Myocyte (in vitro differentiated cells): ENCODE measurements at places on chromosomes 2 and 18.

GRCh38 chr18:78902795-78903435, 76.7 kb upstream of the SALL3 start:
- no peak for DNase-seq

- DNase-seq: no peak
These were observed 18.3 kb downstream of the TTC32 start for GRCh38 chr2:19883486-19883885.

GRCh38 chr2:10752236-10752635, 30.8 kb downstream of the ATP6V1C2 start:
- no peak for DNase-seq

DNA sequence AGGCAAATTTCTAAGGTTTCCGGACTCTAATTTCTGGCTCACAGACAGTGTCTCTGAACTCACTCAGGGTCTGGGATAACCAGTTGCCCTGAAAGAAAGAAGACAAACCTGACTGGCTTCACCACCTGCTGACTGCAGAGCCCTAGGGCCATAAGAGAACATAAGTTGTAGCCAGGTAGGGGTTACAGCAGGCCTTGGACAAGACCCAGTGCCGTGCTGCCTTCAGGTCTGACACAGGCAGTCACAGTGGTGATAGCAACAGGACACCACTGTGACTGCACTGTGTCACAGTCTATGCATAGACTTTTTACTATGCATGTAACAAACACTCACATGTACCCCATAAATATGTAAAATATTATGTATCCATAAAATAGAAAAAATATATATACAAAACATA, 508.5 kb downstream of the PID1 start:
- DNase-seq: no peak

DNA sequence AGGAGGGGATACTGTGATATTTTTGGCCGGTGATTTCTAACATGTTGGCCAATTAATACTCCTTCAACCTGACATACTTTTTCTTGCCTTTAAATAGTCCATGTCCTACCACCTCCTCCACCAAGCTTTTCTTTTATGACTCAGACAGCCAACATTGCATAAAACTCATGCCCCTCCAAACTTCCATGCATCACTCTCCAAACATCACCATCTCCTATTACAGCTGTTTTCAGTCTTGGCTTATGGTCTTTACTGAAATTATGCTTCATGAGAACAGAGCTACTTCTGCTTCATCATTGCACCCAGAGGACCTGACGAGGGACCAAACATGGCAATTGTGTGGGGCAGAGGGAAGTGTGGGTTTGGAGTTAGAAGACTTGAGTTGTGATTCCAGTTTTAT, 305.4 kb downstream of the LPIN1 start:
- peak; percentile 46 for DNase-seq

DNA sequence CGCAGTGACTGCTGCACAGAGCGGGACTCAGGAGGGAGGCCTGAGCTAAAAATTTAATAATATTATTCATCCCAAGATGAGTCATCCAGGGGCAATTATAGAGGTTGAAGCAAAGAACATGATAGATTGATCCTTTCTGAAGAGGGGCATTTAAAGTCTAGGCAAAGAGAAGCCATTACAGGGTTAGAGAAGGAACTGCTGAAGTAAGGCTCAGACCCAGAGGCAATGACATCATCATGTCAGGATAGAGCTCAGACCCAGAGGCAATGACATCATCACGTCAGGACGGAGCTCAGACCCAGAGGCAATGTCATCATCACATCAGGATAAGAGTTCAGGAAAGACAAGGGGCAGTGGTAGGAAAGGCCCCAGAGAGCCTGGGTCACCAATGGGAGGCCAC, 184.0 kb downstream of the TMEM18 start:
- no peak for DNase-seq

GRCh38 chr18:60978338-60978737, 354.9 kb upstream of the CDH20 start:
- DNase-seq: peak; percentile 52

- peak; percentile 96 for DNase-seq
These were observed 22.4 kb upstream of the CCBE1 start for GRCh38 chr18:59719544-59720181.

GRCh38 chr2:184596819-184597411, 1.4 kb upstream of the ZNF804A start:
- DNase-seq: peak; percentile 1

GRCh38 chr18:52222211-52222610, 117.8 kb upstream of the DCC start:
- no peak for DNase-seq

DNA sequence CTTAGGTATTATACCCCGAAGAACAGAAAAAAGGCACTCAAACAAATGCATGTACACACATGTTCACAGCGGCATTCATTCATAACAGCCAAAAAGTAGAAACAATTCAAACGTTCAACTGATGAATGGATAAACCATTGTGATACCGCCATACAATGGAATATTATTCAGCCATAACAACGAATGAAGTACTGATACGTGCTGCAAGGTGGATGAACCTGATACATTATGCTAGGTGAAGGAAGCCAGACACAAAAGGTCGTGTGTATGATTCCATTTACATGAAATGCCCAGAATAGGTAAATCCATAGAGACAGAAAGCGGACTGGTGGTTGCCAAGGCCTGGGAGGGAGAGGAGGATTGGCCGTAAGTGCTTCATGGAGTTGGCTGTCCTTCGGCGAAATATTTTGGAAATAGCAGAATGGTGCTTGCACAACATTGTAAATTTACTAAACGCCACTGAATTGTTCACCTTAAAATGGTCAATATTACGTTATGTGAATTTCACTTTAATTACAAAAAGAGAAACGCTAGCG, 750 bp upstream of the RMP24 start:
- DNase-seq: no peak

GRCh38 chr2:150477347-150477746, 10.1 kb downstream of the RND3 start:
- no peak for DNase-seq

DNA sequence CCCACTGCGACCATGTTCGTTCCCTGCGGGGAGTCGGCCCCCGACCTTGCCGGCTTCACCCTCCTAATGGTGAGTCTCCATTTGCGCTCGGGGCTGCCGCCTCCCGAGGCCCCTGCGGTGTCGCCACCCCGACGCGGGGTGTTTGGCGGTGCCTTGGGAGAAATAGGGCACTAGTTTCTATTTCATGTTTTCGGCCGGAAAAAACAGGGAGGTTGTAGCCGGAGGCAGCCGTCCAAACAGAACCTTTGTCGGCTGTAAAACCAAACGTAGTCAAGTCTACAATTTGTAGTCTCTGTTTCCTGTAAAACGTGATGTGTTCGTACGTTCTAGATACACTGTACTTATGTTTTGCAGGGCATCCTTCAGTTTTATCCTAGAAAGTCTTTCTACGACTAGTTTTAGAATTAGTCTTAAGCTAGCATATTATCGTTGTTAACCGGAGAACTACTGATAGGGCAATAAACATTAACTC, 290 bp downstream of the PSMG2 start:
- DNase-seq: no peak

DNA sequence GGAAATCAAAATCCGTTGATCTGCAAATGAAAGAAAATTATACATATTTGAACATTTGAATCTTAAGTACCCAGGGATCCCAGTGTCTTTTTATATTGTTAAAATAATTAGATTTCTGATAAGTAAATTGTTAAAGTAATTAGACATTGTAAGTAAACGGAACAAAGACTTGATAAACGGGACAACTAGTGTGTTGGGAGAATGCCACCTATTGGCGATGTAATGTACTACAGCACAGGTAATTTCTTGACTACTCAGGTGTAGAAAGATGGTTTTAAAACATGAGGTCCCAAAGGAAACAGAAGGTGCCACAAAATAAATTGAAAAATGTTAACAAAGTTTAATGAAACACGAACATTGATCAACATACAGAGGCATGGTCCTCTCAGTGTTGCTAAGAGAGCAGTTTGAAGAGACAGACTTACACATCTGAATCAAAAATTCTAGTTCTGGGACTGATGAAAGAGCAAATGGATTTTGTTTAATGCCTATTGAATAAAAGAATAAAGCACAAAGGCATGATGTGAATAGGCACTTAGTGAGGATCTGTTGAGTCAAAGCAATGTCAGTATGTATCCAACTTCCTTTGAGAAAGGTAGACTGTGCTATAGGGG, 103.4 kb upstream of the RASGRP3 start:
- peak; percentile 24 for DNase-seq

DNA sequence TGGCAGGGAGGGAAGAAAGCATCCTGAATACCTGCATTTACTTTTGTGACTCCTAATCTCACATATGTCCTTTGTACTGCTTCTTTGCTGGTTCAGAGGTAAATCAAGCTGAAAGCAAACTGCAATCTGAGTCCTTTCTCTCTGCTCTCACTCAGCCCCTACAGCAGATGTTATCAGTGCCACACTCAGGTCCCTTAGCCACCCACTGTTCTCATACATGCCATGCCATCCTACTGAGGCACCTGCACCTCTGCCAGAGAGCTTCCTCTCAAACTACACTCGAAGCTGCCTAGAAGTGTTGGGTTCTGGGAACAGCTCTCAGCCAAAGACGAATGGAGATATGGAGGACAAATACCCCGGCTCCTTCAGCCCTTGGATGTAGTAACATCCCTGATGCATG, 244.5 kb downstream of the TXNL1 start:
- DNase-seq: no peak

- DNase-seq: no peak
These were observed 162.1 kb downstream of the CD8B2 start for GRCh38 chr2:106649306-106649705.

- DNase-seq: no peak
These were observed 42.6 kb downstream of the EDAR start for GRCh38 chr2:108946442-108946841.

DNA sequence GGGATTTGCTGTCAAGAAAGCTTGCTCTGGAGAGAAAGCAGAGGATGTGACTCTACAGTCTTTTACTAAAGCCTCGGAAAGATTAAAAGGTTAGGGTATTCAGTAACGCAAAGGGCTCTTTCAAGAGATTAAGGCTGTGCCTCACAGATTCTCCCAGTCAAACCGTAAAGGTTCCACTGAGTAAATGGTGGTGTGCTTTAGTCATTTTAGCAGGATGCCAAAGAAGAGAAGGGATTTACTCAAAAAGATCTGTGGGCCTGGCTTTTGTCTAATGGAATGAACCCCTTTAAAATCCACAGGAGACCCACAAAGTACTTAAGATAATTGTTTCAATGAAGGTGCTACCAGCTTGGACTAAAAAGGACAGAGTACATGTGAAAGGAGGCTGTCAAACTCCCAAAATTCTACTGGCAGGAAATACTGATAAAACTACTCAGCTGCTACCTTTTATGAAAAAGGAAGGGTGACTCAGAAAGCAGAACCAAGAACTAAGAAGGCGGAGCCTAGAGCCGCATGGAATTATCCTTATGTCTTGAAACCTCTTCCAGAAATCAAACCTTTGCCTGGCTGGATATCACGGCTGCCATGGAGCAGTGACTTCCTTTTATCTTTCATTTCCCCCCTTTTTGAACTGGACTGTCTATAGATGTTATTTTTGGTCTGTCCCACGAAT, 670.2 kb upstream of the ZEB2 start:
- no peak for DNase-seq

DNA sequence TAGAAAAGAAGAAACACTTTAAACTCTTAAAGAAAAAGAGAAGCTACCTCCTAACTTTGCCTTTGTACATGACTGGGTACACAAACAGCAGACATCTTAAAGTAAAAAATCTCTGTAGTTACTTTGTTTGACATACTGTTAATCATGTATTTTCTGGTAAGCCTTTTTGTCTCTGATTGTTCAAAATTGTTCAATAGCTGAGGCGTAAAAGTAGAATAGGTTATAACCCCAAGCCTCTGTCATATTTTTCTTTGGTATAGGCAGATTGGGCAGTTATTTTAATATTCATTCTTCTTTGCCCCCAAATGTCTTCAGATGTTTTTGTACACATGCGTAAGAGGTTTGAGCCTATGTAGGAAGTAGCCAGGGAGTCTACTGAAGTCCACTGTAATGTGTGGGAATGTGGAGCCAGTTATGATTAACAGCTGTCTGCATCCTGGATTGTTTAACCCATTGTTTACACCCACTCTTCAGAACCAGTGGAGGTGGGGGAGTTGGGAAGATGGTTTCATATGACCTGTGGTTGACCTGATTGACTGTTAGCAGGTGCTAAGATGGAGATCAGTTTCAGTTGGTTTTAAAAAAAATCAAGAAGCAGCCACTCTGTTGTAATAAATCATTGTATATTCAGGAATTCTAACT, 150.5 kb downstream of the TANC1 start:
- DNase-seq: peak; percentile 65

GRCh38 chr2:25757906-25758305, 84.5 kb upstream of the DTNB start:
- no peak for DNase-seq

DNA sequence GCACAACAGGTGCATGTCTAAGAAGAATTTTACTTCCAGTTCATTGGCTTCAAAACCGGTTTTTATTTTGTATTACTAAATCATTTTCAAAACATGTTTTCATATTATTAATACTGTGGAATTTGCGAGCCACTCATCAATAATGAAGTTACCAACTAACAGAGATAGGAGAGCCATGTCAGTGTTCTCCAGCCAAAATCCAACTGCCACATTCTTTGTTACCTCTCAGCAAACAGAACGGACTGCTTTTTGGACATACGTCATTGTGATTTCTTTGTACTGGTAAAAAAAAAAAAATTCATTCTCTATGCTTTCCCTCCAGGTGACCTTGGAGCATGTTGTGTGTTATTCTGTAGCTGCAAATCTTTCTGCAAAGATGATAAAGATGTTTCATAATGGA, 414.2 kb upstream of the MMADHC start:
- no peak for DNase-seq

- DNase-seq: peak; percentile 65
These were observed 10.0 kb downstream of the FAP start for GRCh38 chr2:162233197-162233596.

- peak; percentile 9 for DNase-seq
These were observed 196.1 kb downstream of the SLC4A3 start for GRCh38 chr2:219823574-219823973.

DNA sequence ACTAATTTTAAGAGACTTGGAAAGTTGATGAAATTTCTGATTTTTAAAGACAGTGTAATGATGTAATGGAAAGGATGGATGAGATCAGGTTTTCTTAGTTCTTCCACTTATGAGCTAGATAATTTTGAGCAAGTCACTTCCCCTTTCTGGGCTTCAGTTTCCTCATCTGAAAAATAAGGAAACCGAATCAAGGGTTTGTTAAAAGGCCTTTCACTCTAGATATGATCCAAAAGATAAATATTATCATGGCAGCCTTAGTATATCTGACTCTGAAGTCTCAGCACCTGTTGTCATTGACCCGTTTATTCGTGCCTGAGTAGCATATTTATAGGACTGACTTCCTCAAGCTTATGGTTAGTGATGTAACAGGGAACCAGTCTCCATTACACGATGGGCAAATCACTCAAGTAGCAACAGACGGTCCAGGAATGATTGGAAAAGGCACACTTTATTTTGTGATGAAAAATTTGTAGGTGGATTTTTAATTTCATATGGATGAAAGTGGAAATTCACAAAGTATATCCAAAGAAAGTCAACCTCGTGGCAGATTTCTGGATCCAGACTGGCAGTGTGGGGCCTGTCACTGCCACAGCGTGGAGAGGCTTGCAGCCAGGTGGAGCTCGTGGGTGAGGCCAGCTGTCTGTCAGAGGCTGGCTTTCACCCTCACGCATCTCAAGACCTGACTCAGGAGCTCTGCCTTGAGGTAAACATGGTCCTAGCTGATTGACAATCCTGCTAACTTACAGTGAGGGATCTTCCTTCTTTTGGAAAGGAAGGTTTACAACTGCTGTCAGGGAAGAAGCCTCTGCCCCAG, 137.9 kb upstream of the CXCR4 start:
- DNase-seq: peak; percentile 35

GRCh38 chr2:37319754-37320609, 4.7 kb downstream of the PRKD3 start:
- no peak for DNase-seq

GRCh38 chr2:182366628-182367027, 60.2 kb downstream of the PDE1A start:
- no peak for DNase-seq
